ENCODE measurements at places on chromosomes 1 and 21.

- no peak for DNase-seq
- no peaks in the 10 kb centered on the region for H3K4me1 ChIP-seq
- no peaks in the 10 kb centered on the region for H3K36me3 ChIP-seq
- H3K4me3 ChIP-seq, result no peak overlapping the region
- no peaks in the 10 kb centered on the region for H3K27me3 ChIP-seq
Measured at GRCh38 chr1:68010543-68010942, 39.9 kb downstream of the DIRAS3 start.

DNA sequence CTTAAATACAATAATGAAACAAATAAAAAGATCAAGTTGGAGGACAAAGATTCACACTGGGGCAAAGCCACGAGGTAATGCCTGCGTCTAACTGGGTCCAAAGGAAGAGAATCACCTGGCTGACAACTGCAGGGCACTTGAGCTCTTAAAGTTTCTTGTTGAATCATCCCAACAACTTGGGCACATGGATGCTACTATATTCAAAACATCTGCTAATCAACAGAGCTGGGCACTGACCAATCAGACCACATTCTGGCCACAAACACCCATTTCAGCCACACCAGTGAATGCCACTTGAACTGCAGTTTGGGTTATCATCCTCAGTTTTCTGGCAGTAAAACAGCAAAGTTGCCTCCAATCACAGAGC is 51.0 kb downstream of the ABCA4 start:
- no peaks in the 10 kb centered on the region for H3K36me3 ChIP-seq
- no peak overlapping the region for H3K4me3 ChIP-seq
- no peaks in the 10 kb centered on the region for H3K27me3 ChIP-seq

- H3K27me3 ChIP-seq, result no peaks in the 10 kb centered on the region
- DNase-seq, result no peak
- H3K27ac ChIP-seq, result no peak overlapping the region
- no peaks in the 10 kb centered on the region for H3K4me1 ChIP-seq
- H3K36me3 ChIP-seq, result no peaks in the 10 kb centered on the region
Measured at GRCh38 chr1:94772230-94772641, 47.9 kb upstream of the SLC44A3 start.

- peaks cover 68% of the 10 kb centered on the region for H3K4me1 ChIP-seq
- DNase-seq, result no peak
- no peaks in the 10 kb centered on the region for H3K36me3 ChIP-seq
- H3K4me3 ChIP-seq, result peak overlapping the region; percentile 32
Measured at GRCh38 chr21:35048183-35048601, 910 bp downstream of the RUNX1 start.

- peaks cover 4% of the 10 kb centered on the region for H3K4me1 ChIP-seq
- H3K27me3 ChIP-seq, result no peaks in the 10 kb centered on the region
- H3K4me3 ChIP-seq, result no peak overlapping the region
- no peak overlapping the region for H3K27ac ChIP-seq
- no peaks in the 10 kb centered on the region for H3K36me3 ChIP-seq
Measured at GRCh38 chr1:200974711-200975110, 48.8 kb downstream of the KIF21B start.

DNA sequence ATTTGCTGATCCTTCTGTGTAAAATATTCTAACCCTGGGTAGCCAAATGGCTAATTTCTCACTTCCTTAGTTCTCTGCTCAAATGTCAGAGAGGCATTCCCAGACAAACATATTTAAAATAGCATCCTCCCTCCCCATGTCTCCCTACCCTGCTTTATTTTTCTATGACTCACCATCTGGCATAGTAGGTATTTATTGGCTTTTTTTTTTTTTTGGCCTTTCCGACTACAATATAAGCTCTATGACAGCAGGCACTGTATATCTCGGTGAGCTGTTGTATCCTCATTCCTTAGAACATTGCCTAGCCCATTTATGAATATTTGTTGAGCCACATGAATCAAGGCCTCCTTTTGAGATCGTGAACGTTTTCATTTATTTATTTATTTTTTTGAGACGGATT is 1.5 kb upstream of the NEK7 start:
- H3K27ac ChIP-seq, result peak overlapping the region; percentile 96
- H3K27me3 ChIP-seq, result no peaks in the 10 kb centered on the region
- no peaks in the 10 kb centered on the region for H3K36me3 ChIP-seq
- no peaks in the 10 kb centered on the region for H3K4me1 ChIP-seq

GRCh38 chr1:50747394-50747793 is 212.7 kb downstream of the FAF1 start:
- DNase-seq, result no peak
- peaks cover 10% of the 10 kb centered on the region for H3K4me1 ChIP-seq
- H3K27me3 ChIP-seq, result no peaks in the 10 kb centered on the region
- H3K27ac ChIP-seq, result no peak overlapping the region

GRCh38 chr1:30911059-30911954 is 2.7 kb upstream of the SDC3 start:
- H3K27me3 ChIP-seq, result no peaks in the 10 kb centered on the region
- peak; percentile 91 for DNase-seq
- no peaks in the 10 kb centered on the region for H3K36me3 ChIP-seq
- no peak overlapping the region for H3K4me3 ChIP-seq
- H3K4me1 ChIP-seq, result peaks cover 27% of the 10 kb centered on the region
- H3K27ac ChIP-seq, result no peak overlapping the region

GRCh38 chr1:2179283-2180013 is 15.1 kb downstream of the FAAP20 start:
- H3K4me1 ChIP-seq, result peaks cover 3% of the 10 kb centered on the region
- no peaks in the 10 kb centered on the region for H3K36me3 ChIP-seq
- no peak overlapping the region for H3K4me3 ChIP-seq
- peaks cover 20% of the 10 kb centered on the region for H3K27me3 ChIP-seq
- H3K27ac ChIP-seq, result no peak overlapping the region
- no peak for DNase-seq

DNA sequence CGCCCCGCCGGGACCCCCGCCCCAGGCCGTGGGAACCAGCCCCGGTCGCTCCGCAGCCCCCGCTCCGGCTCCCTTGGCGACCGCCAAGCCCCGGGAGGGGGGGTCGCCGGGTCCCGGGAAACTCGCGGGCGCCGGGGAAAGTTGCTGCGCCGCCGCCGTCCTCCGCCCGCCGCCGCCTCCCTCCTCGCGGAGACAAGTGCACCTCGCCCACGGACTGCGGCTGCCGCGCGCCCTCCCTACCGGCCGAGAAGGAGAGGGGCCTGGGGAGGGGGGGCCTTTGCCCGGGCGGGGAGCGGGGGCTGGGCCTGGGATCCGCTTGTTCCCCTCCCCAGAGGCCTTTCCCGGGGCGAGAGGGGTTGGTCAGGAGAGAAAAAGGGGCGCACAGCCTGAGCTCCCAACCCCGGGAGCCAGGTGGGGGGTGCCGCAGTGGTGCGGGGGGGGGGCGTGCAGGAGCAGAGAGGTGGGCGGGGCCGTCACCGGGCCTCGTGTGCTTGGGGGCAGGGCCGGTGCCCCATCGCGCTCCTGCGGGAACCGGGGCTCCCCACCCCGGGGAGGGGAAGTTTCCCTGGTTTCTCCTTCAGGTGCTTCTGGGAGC is 592 bp downstream of the AGRN start:
- peaks cover 49% of the 10 kb centered on the region for H3K4me1 ChIP-seq
- peak overlapping the region; percentile 88 for H3K27ac ChIP-seq
- no peaks in the 10 kb centered on the region for H3K36me3 ChIP-seq
- peaks cover 2% of the 10 kb centered on the region for H3K27me3 ChIP-seq
- no peak for DNase-seq

- no peaks in the 10 kb centered on the region for H3K27me3 ChIP-seq
- no peak for DNase-seq
- peak overlapping the region; percentile 83 for H3K27ac ChIP-seq
- peaks cover 5% of the 10 kb centered on the region for H3K36me3 ChIP-seq
- H3K4me1 ChIP-seq, result peaks cover 30% of the 10 kb centered on the region
Measured at GRCh38 chr1:113904293-113904673, 316 bp downstream of the AP4B1 start.

DNA sequence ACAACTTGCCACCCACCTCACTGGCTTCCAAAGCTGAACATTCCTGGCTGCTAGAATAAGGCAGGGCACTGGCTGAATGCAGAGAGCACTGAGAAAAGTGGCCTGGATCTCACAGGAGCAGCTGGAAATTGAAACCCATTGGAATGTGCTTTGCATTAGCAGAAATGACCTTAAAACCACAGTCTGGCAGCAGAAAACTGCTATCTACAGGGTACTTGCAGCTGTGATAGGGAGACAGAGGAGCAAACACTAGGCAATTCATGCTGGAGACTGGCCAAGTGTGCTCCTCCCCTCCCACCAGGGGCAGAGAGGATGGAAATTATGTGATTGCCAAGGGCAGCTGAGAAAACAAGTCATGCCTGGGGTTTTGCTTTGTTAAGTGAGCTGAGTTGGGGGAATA is 47.2 kb downstream of the HSD3B1 start:
- H3K4me1 ChIP-seq, result no peaks in the 10 kb centered on the region
- DNase-seq, result no peak
- no peaks in the 10 kb centered on the region for H3K36me3 ChIP-seq
- no peak overlapping the region for H3K4me3 ChIP-seq

GRCh38 chr1:81068726-81069125 is 732.0 kb upstream of the ADGRL2 start:
- H3K4me1 ChIP-seq, result no peaks in the 10 kb centered on the region
- H3K27ac ChIP-seq, result no peak overlapping the region
- H3K4me3 ChIP-seq, result no peak overlapping the region
- no peak for DNase-seq
- no peaks in the 10 kb centered on the region for H3K36me3 ChIP-seq

GRCh38 chr21:35601211-35601610 is 459.1 kb downstream of the SETD4 start:
- no peak overlapping the region for H3K4me3 ChIP-seq
- peaks cover 4% of the 10 kb centered on the region for H3K27me3 ChIP-seq
- H3K4me1 ChIP-seq, result no peaks in the 10 kb centered on the region
- H3K36me3 ChIP-seq, result no peaks in the 10 kb centered on the region

- H3K27ac ChIP-seq, result no peak overlapping the region
- H3K4me3 ChIP-seq, result no peak overlapping the region
- DNase-seq, result no peak
Measured at GRCh38 chr21:41972511-41973205, 18.8 kb upstream of the C2CD2 start.

- no peak overlapping the region for H3K27ac ChIP-seq
- H3K27me3 ChIP-seq, result no peaks in the 10 kb centered on the region
- H3K36me3 ChIP-seq, result no peaks in the 10 kb centered on the region
- H3K4me3 ChIP-seq, result no peak overlapping the region
Measured at GRCh38 chr1:76105372-76105771, 30.8 kb downstream of the ST6GALNAC3 start.

GRCh38 chr1:180365039-180365438 is 135.0 kb downstream of the LHX4 start:
- DNase-seq, result no peak
- no peak overlapping the region for H3K4me3 ChIP-seq
- no peak overlapping the region for H3K27ac ChIP-seq
- H3K36me3 ChIP-seq, result no peaks in the 10 kb centered on the region
- no peaks in the 10 kb centered on the region for H3K4me1 ChIP-seq
- no peaks in the 10 kb centered on the region for H3K27me3 ChIP-seq

DNA sequence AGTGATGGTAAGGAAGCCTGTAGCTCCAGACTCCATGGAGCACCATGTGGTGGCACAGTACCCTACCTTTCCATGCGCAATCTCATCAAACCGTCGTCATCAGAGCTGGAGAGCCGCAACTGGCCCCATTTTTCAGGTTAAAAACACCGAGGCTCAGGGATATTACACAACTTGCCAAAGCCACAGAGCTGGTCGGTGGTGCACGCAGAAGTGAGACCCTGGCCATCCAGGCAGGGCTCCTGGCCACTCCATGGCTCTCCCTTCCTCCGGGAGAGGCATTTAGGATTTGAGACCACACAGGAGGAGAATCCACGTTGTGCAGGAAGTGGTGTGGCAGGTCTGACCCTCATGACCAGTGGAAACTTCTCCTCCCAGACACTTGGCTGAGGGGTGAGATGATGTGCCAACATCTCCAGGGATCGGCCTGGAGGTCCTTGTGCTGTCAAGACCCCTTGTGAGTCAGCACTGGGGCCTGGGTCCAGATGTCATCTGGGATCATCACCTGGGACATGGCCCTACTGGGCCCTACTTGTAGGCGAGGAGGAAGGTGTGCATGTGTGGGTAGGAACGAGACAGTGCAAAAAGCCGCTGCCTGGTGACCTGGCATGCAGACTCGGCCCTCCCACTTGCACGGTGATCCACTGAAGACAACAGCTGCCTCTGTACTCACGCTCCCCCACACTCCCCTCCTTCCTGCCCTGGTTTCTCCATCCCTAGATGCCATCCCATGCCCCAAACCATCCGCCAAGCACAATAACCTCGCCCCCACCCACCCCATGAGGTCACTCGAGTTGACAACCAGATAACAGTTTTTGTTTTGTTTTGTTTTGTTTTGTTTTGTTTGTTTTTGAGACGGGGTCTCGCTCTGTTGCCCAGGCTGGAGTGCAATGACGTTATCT is 10.4 kb downstream of the TFF3 start:
- no peaks in the 10 kb centered on the region for H3K27me3 ChIP-seq
- H3K4me1 ChIP-seq, result peaks cover 4% of the 10 kb centered on the region
- H3K4me3 ChIP-seq, result no peak overlapping the region
- DNase-seq, result peak; percentile 9

DNA sequence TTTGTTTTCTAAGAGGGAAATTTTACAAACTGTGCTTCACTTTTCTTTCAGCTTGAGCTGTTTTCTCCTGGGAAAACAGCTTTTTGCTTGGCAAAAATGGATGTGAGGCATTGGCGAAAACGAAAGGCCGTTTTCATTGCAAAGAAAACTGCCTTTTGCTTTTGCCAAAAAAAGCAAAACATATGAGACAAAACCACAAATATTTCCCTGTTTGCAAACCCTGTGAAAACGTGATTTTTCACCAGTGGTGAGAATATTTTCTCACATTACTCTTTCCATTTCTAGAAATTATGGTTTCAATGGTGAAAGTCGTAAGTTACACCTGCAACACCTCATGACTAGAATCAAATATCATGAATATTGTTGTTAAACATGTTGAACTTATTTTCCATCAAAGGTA is 74.0 kb upstream of the ZBTB18 start:
- H3K36me3 ChIP-seq, result no peaks in the 10 kb centered on the region
- no peak for DNase-seq
- no peaks in the 10 kb centered on the region for H3K4me1 ChIP-seq

DNA sequence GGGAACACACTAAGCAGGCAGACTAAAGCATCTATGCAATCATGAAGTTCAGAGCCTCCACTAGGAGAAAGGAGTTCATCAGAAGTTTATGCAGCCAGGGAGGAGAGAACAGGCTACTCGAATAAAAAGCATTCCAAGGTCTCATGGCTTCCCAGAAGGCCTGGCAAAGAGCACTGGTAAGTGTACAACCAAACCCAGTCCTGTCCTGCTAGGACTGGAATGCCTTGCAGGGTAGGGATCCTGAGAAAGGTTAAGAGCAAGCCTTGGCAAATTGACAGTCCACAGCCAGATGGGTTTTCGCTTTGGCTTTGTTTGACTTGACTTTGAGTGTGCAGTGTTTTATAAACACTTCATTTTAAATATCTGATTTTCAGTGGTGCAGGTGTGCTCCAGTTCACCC is 133.6 kb upstream of the ATP1B1 start:
- H3K4me3 ChIP-seq, result no peak overlapping the region
- no peaks in the 10 kb centered on the region for H3K36me3 ChIP-seq
- no peak for DNase-seq
- H3K27me3 ChIP-seq, result no peaks in the 10 kb centered on the region
- H3K27ac ChIP-seq, result no peak overlapping the region

- H3K36me3 ChIP-seq, result no peaks in the 10 kb centered on the region
- no peaks in the 10 kb centered on the region for H3K4me1 ChIP-seq
- peaks cover 31% of the 10 kb centered on the region for H3K27me3 ChIP-seq
- H3K4me3 ChIP-seq, result no peak overlapping the region
- no peak for DNase-seq
Measured at GRCh38 chr21:45817345-45817744, 164.2 kb upstream of the COL6A1 start.

- H3K27me3 ChIP-seq, result no peaks in the 10 kb centered on the region
- no peaks in the 10 kb centered on the region for H3K4me1 ChIP-seq
- no peak overlapping the region for H3K27ac ChIP-seq
- no peak overlapping the region for H3K4me3 ChIP-seq
- no peak for DNase-seq
Measured at GRCh38 chr21:21860888-21861287, 862.7 kb downstream of the NCAM2 start.
